ENCODE measurements at places on chromosomes 11 and 22. TPM values are rescaled to one million over a fixed set of nuclear protein-coding genes. Genes with fewer than 3 reads are reported as not detected.

DNA sequence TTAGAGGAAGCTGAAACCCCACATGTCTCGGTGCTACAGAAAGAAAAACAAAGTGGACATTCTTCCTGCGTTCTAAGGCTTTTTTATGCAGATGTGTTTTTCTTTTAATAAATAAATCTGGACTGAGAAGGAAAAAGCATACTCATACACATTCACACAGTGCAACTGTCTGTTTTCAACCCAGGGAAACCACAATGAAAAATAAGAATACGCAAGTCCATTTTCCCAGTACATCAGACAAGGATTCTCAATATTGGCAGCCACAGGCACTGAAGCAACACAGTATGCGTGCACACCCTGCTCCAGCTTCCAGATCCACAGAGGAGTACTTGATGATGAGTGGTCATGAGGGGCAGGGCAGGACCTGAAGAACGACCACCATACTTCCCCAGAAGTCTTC lies 86.9 kb downstream of the ETS1 start:
- no peaks in the 10 kb centered on the region for H3K27me3 ChIP-seq
- DNase-seq, result no peak
- peak overlapping the region; percentile 98 for H3K27ac ChIP-seq
- no peaks in the 10 kb centered on the region for H3K36me3 ChIP-seq
- no peak overlapping the region for H3K4me3 ChIP-seq

DNA sequence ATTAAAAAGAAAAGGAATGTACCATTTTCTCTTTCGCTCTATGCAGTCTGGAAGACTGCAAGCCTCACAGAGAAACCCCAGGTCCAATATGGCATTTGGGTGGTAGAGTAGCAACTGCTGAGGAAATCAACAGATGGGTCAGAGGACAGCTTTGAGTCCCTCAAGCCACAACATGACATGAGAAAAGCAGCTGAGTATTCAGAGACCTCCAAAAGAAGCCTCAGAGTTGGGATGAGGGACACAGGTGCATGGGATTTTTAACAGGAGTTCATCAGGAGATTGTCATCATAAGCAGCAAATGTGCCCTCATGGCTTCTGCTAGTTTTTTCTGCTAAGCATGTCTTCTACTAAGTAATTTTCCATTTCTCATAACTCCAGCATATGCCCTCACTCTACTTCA lies 111.6 kb downstream of the BLID start:
- no peak overlapping the region for H3K4me3 ChIP-seq
- no peak overlapping the region for H3K27ac ChIP-seq
- H3K36me3 ChIP-seq, result no peaks in the 10 kb centered on the region
- peaks cover 8% of the 10 kb centered on the region for H3K4me1 ChIP-seq
- DNase-seq, result no peak

- H3K4me1 ChIP-seq, result no peaks in the 10 kb centered on the region
- peaks cover 30% of the 10 kb centered on the region for H3K27me3 ChIP-seq
- H3K27ac ChIP-seq, result no peak within 1 kb of the TSS
- peak within 1 kb of the TSS; percentile 89 for H3K4me3 ChIP-seq
- H3K36me3 ChIP-seq, result no peaks in the 10 kb centered on the region
- DNase-seq, result peak; percentile 93
These were observed at the start of gene NRXN2 for GRCh38 chr11:64723117-64723906. Gene NRXN2 (minus strand): TSS chr11:64723197. CDS start chr11:64713699, 9,498 bp downstream.

- no peak overlapping the region for H3K27ac ChIP-seq
- no peaks in the 10 kb centered on the region for H3K27me3 ChIP-seq
- H3K36me3 ChIP-seq, result no peaks in the 10 kb centered on the region
- no peaks in the 10 kb centered on the region for H3K4me1 ChIP-seq
- DNase-seq, result no peak
These were observed 237.3 kb upstream of the NCAM1 start for GRCh38 chr11:112723676-112724495.

GRCh38 chr11:130512662-130513061 lies 64.2 kb downstream of the ADAMTS15 start:
- no peaks in the 10 kb centered on the region for H3K27me3 ChIP-seq
- H3K27ac ChIP-seq, result no peak overlapping the region
- peaks cover 36% of the 10 kb centered on the region for H3K4me1 ChIP-seq
- DNase-seq, result no peak

- no peak for DNase-seq
- no peaks in the 10 kb centered on the region for H3K4me1 ChIP-seq
- no peak overlapping the region for H3K4me3 ChIP-seq
- no peak overlapping the region for H3K27ac ChIP-seq
- no peaks in the 10 kb centered on the region for H3K36me3 ChIP-seq
- no peaks in the 10 kb centered on the region for H3K27me3 ChIP-seq
These were observed 279.4 kb downstream of the LARGE1 start for GRCh38 chr22:33640900-33641299.

DNA sequence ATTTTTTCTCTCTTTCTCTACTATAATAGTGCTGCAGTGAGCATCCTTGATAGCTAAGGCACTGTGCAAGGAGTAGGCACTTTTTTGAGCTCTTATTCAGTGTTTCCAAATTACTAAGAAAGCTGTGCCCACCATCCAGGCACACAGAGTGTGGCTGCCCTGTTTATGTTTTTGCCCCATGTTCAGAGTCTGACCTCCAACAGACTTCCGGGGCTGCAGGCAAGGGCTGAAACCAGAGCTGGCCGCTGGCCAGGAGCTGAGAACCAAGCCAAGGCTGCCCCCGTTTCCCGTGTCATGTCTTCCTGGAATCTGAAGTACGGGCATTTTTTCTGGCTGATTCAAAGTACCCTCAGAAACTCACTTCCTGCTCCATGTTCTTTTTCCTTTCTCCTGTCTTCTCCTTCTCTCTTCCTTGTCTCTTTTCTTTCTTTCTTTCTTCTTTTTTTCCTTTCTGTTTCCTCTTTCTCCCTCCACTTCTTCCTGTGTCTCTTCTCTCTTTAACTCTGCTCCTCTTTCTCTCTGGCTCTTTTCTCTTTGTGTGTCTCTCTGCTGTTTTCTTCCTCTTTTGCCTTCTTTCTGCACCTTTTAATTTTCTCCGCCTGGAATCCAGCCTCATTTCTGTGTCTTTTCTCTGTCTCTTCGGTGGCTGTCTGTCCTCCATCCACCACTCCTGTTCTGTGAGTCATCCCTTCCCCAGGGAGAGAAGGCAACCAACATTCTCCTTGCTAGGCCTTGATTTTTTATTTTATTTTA lies 17.0 kb upstream of the KCTD14 start:
- peaks cover 22% of the 10 kb centered on the region for H3K4me1 ChIP-seq
- peak; percentile 85 for DNase-seq
- H3K27ac ChIP-seq, result peak overlapping the region; percentile 99
- H3K27me3 ChIP-seq, result no peaks in the 10 kb centered on the region
- peak overlapping the region; percentile 64 for H3K4me3 ChIP-seq
- H3K36me3 ChIP-seq, result no peaks in the 10 kb centered on the region

DNA sequence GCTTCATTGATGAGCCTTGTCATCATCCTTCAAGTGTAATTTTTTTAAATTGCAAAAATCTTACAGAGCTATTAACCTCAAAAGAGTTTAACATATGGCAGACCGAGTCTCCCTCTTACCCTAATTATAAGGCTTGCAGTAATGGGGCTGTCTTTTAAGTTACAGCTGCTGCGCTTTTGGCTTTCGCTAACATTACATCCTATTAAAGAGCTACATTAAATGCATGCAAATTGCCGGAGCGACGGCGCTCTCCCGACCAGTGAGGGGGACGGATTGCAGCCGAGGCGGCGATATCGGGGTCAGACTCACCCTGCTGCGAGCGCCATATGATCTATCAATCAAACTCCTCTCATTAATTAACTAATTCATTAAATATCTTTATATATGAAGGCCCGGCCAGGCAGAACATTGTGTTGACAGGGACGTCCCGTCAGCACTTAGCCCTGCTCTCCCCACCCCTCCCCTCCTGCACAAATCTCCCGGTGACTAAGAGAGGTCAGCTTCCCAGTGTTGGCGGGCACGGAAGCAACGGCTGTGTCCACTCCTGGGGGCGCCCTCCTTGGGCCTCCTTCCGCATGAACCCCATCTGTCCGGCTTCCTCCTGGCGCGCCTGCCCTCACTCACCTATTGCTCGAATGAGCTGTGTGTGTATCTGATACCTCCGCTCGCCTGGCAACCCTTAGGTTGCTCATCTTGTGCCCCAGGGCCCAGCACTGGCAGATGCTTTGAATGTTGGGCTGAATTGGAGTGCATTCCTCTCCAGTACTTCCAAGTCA lies 156.0 kb upstream of the CADM1 start:
- H3K27ac ChIP-seq, result no peak overlapping the region
- no peaks in the 10 kb centered on the region for H3K4me1 ChIP-seq
- no peak overlapping the region for H3K4me3 ChIP-seq
- H3K27me3 ChIP-seq, result no peaks in the 10 kb centered on the region

The NXPE4 gene
- not detected for polyA plus RNA-seq

Data from GM23248 (cell line).